ENCODE measurements at places on chromosomes 4 and X. TPM values are rescaled to one million over a fixed set of nuclear protein-coding genes. Genes with fewer than 3 reads are reported as not detected.
A peak's percentile ranks its signal among the peaks of the same experiment; 100 is the strongest.

- no peak for DNase-seq
- H3K27ac ChIP-seq = no peak overlapping the region
- H3K36me3 ChIP-seq = no peaks in the 10 kb centered on the region
Observed at GRCh38 chr4:138473339-138473738, 231.2 kb upstream of the SLC7A11 start.

GRCh38 chrX:49041744-49042580 lies 1.2 kb downstream of the TFE3 start:
- peak overlapping the region; percentile 99 for H3K27ac ChIP-seq
- H3K4me1 ChIP-seq = peaks cover 13% of the 10 kb centered on the region
- H3K4me3 ChIP-seq = peak overlapping the region; percentile 51
- DNase-seq = peak; percentile 26

Gene SHROOM2
- 6.0 TPM for total RNA-seq

Gene MAGEA2B
- total RNA-seq = not detected

- no peaks in the 10 kb centered on the region for H3K36me3 ChIP-seq
- H3K4me1 ChIP-seq = no peaks in the 10 kb centered on the region
- DNase-seq = no peak
- no peak overlapping the region for H3K4me3 ChIP-seq
Observed at GRCh38 chrX:22429704-22430103, 157.0 kb downstream of the CBLL2 start.

DNA sequence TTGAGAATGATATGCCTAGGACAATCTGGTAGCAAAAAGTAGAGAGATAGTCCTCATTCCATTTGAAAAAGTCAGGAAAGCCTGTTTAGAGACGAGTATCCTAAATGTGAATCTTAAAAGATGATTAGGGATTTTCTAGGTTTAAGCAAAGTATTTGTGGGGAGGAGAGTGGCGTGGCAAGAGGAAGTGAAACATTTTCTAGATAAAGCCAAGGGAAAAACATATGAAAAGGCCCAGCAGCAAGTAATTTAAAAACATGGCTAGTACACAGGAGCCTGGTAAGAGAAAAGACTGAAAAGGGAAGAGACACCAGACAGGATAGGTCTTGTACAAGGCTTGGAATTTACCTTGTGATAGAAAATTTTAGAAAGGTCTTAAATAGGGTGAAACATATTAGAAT lies 45.9 kb downstream of the CORIN start:
- H3K27me3 ChIP-seq = no peaks in the 10 kb centered on the region
- no peak for DNase-seq
- H3K4me3 ChIP-seq = no peak overlapping the region
- H3K36me3 ChIP-seq = no peaks in the 10 kb centered on the region
- H3K27ac ChIP-seq = no peak overlapping the region
- H3K4me1 ChIP-seq = no peaks in the 10 kb centered on the region

DNA sequence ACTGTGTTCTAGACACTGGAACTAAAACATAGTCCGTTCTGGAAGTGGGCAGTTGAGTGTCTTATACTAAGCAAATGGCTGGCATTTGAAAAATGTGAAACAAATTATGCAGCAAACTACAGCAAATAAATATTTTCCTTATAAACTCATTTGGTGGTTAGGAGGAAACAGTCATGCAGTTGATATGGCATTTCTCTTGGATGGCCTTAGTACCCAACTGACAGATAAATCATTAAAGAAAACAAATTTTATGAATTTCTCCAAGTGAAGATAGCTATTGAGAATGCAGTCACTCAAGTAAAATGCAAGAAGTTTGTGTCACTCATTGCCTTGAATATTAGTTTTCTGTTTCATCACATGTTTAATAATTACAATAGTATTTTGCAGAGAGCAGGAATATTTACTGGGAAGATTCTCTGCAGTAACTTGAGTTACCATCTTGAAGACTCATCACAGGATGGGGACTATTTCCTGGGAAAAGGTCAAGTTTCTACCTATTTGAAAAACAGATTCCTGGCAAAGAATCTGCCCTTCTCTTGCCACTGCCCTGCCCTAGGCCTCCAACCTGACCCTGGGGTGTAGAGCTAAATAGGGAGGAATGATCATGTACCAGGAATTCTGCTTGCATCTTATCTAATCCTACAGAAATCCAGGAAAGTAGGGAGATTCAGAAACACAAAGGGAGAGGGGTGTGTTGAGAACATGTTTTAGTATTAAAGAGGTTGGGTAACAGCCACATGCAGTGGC lies 105.9 kb downstream of the SH3RF1 start:
- no peak overlapping the region for H3K27ac ChIP-seq
- H3K4me3 ChIP-seq = no peak overlapping the region
- H3K4me1 ChIP-seq = no peaks in the 10 kb centered on the region
- H3K27me3 ChIP-seq = no peaks in the 10 kb centered on the region
- H3K36me3 ChIP-seq = no peaks in the 10 kb centered on the region

Gene PPBP
- total RNA-seq = 43.5 TPM

- H3K4me1 ChIP-seq = no peaks in the 10 kb centered on the region
- no peak overlapping the region for H3K4me3 ChIP-seq
- no peak for DNase-seq
- H3K27ac ChIP-seq = no peak overlapping the region
- peaks cover 3% of the 10 kb centered on the region for H3K27me3 ChIP-seq
Observed at GRCh38 chrX:51098046-51098445, 187.5 kb downstream of the BMP15 start.

DNA sequence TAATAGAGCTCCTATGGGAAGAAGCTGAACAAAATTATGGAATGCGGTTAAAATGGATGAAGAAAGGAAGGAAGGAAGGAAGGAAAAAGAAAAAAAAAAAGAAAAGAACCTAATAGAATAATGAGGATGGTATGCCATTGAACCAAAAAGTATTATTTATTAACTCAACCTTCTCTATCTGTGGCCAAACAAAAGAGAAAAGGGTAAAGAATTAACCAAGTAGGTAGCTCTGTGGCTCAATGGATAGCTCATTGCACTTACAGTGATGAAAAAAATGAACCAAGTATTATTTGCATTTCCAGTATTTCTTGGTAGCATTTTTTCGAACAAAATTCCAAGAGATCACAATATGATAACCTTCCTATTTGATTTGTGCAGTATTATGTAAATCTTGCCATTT lies 56.9 kb upstream of the SLC39A8 start:
- H3K27ac ChIP-seq = no peak overlapping the region
- no peak overlapping the region for H3K4me3 ChIP-seq
- no peak for DNase-seq
- H3K36me3 ChIP-seq = no peaks in the 10 kb centered on the region

- peak; percentile 82 for DNase-seq
- no peaks in the 10 kb centered on the region for H3K4me1 ChIP-seq
- H3K27me3 ChIP-seq = peaks cover 20% of the 10 kb centered on the region
- no peak overlapping the region for H3K27ac ChIP-seq
Observed at GRCh38 chrX:16892504-16893362, 22.6 kb upstream of the RBBP7 start.

- peak; percentile 50 for DNase-seq
- no peaks in the 10 kb centered on the region for H3K4me1 ChIP-seq
- no peak overlapping the region for H3K4me3 ChIP-seq
- H3K27ac ChIP-seq = no peak overlapping the region
Observed at GRCh38 chr4:56050625-56051024, 101.9 kb downstream of the CEP135 start.

Gene PFKFB1
- total RNA-seq = 0.17 TPM

Gene SSX2B
- not detected for total RNA-seq

Gene SLC9A7
- total RNA-seq = 6.9 TPM

- no peak overlapping the region for H3K27ac ChIP-seq
- H3K4me1 ChIP-seq = peaks cover 33% of the 10 kb centered on the region
- DNase-seq = no peak
- no peaks in the 10 kb centered on the region for H3K36me3 ChIP-seq
- H3K27me3 ChIP-seq = no peaks in the 10 kb centered on the region
Observed at GRCh38 chr4:8082517-8083055, 76.0 kb downstream of the ABLIM2 start.

GRCh38 chr4:20432088-20432487 lies 180.4 kb downstream of the SLIT2 start:
- no peak for DNase-seq
- H3K27ac ChIP-seq = no peak overlapping the region
- H3K4me3 ChIP-seq = no peak overlapping the region
- no peaks in the 10 kb centered on the region for H3K27me3 ChIP-seq
- H3K4me1 ChIP-seq = peaks cover 26% of the 10 kb centered on the region
- H3K36me3 ChIP-seq = peaks cover 3% of the 10 kb centered on the region

- H3K27ac ChIP-seq = no peak overlapping the region
- peaks cover 7% of the 10 kb centered on the region for H3K4me1 ChIP-seq
- peaks cover 2% of the 10 kb centered on the region for H3K27me3 ChIP-seq
- no peak for DNase-seq
- no peaks in the 10 kb centered on the region for H3K36me3 ChIP-seq
Observed at GRCh38 chrX:55484948-55485347, 4.7 kb downstream of the USP51 start.

Gene NHS
- total RNA-seq = 2.0 TPM

Gene SMR3B
- not detected for total RNA-seq

GRCh38 chr4:40254608-40255392 lies 58.0 kb downstream of the RHOH start:
- H3K27me3 ChIP-seq = no peaks in the 10 kb centered on the region
- no peaks in the 10 kb centered on the region for H3K4me1 ChIP-seq
- no peaks in the 10 kb centered on the region for H3K36me3 ChIP-seq
- no peak overlapping the region for H3K27ac ChIP-seq
- H3K4me3 ChIP-seq = no peak overlapping the region

Gene DDX53
- not detected for total RNA-seq

DNA sequence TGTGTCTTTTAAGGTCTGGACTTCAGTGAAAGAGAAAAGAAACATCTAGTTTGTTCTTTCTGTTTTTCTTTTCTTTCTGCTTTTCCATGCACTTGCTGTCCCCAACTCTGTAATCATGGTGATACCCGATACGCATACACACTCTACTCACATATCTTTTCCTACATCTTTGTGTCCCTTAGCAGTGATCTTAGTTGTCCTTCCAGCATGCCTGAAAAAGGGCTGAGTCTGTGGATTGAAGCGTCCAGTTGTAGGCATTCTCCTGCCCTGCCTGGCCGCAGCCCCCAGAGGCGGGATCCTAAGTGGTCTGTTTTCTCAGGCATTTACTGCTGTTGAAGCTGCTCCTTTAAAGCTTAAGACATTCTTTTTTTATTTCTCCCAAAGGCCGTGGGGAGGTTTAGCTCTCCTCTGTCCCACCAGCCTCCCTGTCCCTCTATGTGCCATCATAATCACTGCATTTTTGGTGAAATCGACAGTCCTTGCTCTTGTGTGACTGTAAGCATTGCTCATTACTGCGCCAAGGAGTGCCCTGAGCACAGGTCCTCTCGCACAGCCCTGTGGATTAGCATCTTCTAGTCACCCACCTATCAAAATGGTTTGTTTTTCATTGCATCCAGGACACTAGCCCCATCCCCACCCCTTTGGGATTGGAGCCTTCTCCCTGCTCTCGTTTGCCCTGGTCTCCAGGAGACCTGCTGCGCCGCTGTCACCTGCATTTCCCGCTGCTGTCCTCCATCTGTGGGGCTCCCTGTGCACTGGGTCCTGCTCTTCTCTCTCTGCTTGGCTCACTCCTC lies 4.4 kb downstream of the RGS12 start:
- no peaks in the 10 kb centered on the region for H3K4me1 ChIP-seq
- peak overlapping the region; percentile 34 for H3K27ac ChIP-seq
- no peaks in the 10 kb centered on the region for H3K27me3 ChIP-seq

GRCh38 chr4:39970671-39971640 lies 6.8 kb downstream of the PDS5A start:
- no peak for DNase-seq
- H3K4me3 ChIP-seq = no peak overlapping the region
- H3K27me3 ChIP-seq = no peaks in the 10 kb centered on the region
- peaks cover 7% of the 10 kb centered on the region for H3K4me1 ChIP-seq
- peaks cover 4% of the 10 kb centered on the region for H3K36me3 ChIP-seq
- H3K27ac ChIP-seq = peak overlapping the region; percentile 84

GRCh38 chr4:13201241-13201640 lies 282.9 kb downstream of the RAB28 start:
- H3K4me1 ChIP-seq = peaks cover 19% of the 10 kb centered on the region
- H3K27me3 ChIP-seq = no peaks in the 10 kb centered on the region
- no peak overlapping the region for H3K4me3 ChIP-seq
- H3K36me3 ChIP-seq = no peaks in the 10 kb centered on the region
- DNase-seq = no peak
- no peak overlapping the region for H3K27ac ChIP-seq

DNA sequence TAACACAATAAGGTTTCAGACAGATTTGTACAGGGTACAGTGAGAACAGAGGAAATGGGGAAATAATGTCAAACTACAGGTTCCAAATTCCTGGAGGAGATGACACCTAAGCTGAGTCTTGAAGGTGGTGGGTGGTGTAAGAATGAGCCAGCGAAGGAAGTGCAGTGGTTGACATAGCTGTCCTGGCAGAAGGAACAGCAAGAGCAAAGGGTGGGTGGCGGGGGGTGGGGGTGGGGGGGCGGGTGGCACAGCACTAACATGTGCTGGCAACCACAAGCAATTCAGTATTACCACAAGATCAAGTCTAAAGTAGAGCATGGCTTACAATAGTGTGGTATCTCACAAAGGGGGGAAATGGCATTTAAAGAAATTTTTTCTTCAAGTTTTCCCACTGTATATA lies 13.1 kb upstream of the G3BP2 start:
- H3K4me3 ChIP-seq = no peak overlapping the region
- H3K27me3 ChIP-seq = no peaks in the 10 kb centered on the region
- H3K36me3 ChIP-seq = no peaks in the 10 kb centered on the region
- DNase-seq = no peak
- H3K27ac ChIP-seq = no peak overlapping the region

GRCh38 chr4:97507587-97508245 lies 635.6 kb downstream of the STPG2 start:
- H3K27me3 ChIP-seq = no peaks in the 10 kb centered on the region
- no peak for DNase-seq
- no peak overlapping the region for H3K4me3 ChIP-seq
- no peak overlapping the region for H3K27ac ChIP-seq
- no peaks in the 10 kb centered on the region for H3K36me3 ChIP-seq

GRCh38 chrX:53474707-53475106 lies 40.5 kb upstream of the HSD17B10 start:
- H3K27me3 ChIP-seq = no peaks in the 10 kb centered on the region
- no peak for DNase-seq
- H3K4me3 ChIP-seq = no peak overlapping the region
- H3K27ac ChIP-seq = no peak overlapping the region
- no peaks in the 10 kb centered on the region for H3K4me1 ChIP-seq

GRCh38 chr4:176636292-176636691 lies 156.4 kb downstream of the VEGFC start:
- no peak overlapping the region for H3K27ac ChIP-seq
- H3K4me3 ChIP-seq = no peak overlapping the region
- H3K4me1 ChIP-seq = peaks cover 7% of the 10 kb centered on the region
- no peak for DNase-seq
- H3K27me3 ChIP-seq = no peaks in the 10 kb centered on the region
- H3K36me3 ChIP-seq = no peaks in the 10 kb centered on the region
